ENCODE measurements at places on chromosomes 2 and 18.
A peak's percentile ranks its signal among the peaks of the same experiment; 100 is the strongest.

DNA sequence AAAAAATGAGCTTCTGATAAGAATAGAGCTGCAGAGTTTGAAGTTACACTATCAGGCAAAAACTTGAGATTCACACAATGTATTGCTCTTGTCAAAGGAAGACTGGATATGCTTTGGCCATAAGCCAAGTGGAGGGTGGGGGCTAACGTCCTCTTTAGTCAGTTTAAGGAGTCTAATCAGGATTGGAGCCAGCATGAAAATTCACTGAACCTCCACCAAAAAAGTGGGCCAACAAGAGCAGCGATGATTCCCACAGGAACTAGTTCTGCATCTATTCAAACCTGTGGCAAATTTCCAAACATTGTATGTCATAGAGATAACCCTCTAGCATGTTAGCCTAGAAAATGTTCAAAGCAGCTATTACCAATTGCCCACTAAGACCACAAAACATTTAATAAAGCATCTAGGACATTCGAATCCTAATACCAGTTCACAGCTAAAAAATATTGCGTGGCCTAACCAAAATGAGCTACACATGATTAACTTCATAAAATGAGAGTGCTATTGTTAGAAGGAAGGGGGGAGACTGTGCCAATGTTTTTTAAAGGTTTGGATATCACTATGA lies 43.5 kb upstream of the TMEM247 start:
- no peak for DNase-seq

DNA sequence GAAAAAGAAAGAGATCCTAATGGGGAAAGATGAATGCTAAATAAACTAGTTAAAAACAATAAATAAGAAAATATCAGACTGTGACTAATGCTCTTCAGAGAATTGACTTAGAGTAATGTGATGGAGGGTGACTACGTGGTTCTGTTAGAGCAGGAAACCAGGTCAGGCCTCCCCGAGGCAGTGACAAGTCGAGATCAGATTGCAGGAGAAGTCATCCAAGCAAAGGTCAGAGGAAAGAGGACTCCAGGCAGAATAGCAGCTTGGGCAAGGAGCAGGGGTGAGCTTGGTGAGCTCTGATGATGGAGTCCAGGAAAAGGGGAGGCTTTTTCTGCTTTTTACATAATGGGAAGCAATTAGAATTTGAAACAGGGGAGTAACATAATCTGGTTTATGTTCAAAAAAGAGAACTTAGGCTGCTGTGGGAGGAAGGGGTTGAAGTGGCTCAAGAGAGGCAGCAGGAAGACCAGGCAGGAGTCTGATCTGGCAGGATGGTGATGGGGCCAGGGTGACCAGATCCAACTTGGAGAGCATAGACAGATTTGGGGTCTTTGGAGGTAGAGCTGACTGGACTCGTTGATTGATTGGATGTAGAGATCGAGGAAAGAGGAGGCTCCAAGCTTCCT lies 27.3 kb upstream of the ITGB6 start:
- DNase-seq, result no peak

DNA sequence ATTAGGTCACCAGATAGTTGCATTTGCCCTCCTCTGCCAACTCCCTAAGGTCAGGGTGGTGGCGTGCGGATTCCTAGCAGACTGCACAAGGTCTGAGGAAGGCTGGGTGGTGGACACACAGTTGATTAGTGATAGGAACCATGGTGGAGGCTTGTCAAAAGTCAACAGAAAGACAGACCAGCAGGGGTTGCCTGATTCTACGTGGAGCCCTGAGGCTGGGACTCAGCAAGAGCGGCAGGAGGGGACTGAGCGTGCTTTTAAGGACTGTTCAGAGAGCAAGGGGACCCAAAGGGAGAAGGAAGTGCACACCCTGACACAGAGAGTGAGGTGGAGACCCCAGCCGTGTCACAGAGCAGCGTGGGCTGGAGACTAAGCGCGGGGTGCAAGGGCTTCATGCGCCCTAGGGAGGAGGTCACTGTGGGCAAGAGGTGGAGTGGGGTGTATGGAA lies 513.2 kb downstream of the RNF144A start:
- DNase-seq, result no peak

DNA sequence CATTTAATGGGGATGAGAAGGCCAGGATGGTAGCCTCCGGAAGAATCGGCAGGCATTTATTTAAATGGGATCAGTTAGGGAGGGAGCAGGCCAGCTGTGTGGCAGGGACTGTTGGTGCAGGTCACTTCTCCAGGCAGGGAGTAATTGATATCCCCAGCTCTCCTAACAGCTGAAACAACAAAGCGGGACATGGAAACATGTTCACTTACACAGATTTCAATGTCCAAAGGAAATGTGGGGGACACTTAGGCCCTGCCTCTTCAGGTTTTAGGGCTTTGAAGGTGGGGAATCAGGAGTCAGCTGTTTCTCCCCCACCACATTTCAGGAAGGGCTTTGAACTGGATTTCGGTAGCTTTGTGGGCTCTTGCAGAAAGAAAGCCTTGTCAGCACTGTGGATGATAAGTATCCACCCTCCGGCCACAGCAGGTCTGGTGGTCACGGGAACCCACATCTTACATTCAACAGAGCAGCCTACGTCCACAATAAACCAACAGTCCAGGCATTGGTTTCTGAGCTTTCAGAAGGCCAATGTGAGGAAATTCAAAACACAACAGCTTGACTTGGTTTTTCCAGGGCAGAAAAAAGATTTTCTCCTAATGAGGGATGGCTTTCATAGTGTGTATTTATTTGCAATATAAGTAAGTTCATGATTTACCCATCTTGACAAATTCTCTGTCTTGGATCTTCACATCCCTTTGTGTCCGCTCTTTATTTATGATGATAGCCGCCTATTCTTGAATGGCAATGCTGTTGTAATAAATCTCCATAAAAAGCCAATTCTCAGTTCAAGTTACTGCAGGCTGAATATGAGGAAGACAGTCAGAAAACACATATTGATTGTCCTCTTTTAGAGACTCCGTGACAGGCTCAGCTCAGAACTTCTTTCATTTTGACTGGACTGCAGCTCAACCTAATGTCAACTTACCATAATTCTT lies 96.6 kb upstream of the NRP2 start:
- no peak for DNase-seq

GRCh38 chr2:201642086-201642578 lies 1.2 kb downstream of the TMEM237 start:
- no peak for DNase-seq

DNA sequence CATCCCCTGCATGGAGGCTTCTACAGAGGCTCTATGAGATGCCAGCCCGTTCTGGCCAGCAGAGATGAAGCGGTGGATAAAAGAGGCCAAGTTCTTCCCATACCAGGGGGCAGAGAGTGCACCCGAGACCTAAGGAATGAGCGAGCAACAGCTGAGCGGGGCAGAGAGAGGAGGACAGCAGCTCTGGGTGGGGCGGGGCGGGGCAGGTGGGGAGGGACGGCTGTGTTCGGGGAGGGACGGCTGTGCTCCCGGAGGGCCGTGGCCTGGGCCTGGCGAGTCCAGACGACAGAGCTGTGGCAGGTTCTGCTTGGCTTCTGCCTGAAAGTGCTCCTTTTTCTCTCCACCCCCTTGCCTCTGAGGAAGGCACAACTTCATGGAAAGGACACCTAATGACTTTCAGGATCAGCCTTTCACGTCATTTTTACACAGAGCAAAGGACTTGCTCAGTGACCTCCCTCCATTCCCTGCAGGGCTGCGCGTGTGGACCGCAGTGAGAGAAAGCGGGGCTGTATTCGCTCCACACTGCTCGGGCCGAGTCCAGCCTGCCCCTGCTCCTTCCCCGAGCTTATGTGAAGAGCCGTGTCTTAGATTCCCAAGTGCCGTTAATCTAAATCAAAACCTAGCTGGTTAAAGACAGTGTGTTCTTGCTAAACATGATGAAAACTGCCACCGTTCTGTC lies 232.9 kb downstream of the HDAC4 start:
- peak; percentile 60 for DNase-seq

DNA sequence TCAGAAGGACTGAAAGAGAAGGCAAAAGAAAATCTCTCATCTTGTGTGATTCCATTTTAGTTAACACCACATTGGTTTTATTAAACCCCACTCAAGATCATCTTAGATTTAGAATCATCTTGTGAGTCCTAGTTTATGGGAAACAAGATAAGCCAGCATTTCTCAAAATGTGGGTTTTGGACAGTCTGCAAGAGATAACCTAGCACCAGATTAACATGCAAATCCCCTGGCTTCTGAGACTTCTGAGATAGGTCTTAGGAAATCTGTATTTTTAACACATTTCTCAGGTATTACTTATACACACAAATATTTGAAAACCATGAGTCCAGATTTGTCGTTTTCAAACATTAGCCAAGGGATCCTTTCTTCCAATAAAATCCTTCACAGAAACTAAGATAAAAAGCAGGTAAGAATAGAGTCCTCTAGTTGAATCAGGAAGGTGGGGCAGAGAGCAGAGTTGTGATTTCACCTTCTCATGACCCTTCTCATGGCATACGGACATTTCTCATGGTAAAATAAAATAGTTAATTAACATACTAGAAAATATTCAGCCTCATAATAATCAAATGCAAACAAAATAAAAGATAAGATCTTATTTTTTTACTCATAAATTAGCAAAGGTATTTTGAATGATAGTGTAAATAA lies 287.2 kb upstream of the FN1 start:
- no peak for DNase-seq

DNA sequence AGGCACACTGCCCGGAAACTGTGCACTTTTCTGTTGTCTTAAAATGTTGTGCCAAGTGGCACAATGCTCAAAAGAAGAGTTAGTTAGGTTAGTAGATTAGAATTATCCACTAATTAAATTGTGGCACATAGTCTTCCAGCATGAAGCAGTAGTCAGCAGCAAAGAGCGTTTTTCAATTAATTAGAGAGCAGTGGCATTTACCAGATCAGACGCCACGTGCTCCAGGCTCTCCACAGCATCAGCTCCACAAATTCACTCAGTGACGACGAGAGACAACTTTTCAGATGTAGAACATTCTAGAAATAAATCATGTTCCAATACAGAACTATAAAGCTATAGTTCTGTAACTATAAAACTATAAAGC lies 16.4 kb upstream of the RTTN start:
- DNase-seq, result no peak

- no peak for DNase-seq
These were observed 121.2 kb upstream of the SLC35G4 start for GRCh38 chr18:11488175-11488574.

DNA sequence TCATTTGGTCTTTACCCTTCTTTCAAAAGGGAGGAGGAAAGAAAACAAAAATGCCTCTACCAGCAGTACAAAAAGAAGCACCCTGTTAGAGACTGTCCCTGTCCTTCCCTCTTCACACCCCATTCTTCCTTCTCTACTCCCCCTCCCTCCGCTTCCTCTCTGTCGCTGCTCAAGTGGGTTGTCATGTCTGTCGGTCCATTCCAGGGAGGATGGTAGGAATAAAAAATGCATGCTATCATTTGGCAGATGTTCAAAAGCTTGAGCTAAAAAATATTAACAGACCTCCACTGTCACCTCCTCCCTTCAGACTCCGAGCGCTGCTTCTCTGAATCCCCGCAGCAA lies 482.0 kb downstream of the BCL11A start:
- DNase-seq, result no peak

DNA sequence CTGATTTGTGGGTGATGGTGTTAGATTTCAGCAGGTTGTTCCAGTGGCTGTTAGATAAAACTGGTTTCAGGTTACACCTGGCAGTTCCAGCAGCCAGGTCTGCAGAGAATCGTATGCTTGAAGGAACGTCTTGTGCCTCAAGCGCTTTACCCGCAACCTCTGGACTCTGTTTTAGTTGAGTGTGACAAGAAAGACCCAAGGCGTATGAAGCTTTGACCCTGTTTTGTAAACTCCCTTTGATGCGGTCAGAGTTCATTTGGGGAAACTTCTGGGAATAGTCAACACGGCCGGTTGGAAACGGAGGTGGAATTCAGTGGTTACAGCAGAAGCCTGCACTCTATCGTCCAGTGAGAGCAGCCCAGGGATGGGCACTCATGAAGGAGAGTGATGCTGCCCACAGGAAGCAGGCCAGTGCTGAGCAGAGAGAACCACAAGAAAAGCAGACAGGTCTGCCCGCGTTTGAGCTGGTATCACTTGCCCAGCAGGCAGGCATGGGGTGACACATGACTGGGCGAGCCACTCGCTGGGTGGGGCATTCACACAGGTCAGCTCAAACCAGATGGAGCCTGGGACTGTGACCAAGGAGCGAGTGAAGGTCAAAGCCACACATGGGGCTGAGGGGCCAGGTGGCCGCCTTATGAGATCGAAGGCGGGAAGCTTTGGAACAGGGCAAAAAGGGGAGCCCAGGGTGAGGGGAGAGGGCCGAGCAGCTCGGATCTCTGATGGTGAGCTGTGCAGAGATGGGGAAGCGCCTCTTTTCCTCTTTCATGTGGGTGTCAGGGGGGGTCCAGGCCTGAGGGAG lies 99.6 kb upstream of the MBOAT2 start:
- DNase-seq, result no peak

- DNase-seq, result no peak
These were observed 93.9 kb upstream of the CTDP1 start for GRCh38 chr18:79585395-79586370.

GRCh38 chr2:168145426-168146310 lies 101.7 kb downstream of the STK39 start:
- no peak for DNase-seq

DNA sequence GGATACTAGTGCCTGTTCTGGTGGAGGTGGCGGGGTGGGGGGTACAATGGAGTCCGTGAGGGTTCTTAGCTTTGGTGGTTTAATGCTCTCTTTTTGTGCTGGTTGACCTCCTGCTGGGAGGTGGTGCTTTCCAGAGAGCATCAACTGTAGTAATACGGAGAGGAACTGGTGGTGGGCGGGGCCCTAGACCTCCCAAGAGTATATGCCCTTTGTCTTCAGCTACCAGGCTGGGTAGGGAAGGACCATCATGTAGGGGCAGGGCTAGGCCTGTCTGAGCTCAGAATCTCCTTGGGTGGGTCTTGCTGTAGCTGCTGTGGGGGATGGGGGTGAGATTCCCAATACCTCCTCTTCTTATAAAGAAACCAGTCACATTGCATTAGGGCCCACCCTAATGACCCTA lies 27.1 kb downstream of the CAMKMT start:
- DNase-seq, result no peak

DNA sequence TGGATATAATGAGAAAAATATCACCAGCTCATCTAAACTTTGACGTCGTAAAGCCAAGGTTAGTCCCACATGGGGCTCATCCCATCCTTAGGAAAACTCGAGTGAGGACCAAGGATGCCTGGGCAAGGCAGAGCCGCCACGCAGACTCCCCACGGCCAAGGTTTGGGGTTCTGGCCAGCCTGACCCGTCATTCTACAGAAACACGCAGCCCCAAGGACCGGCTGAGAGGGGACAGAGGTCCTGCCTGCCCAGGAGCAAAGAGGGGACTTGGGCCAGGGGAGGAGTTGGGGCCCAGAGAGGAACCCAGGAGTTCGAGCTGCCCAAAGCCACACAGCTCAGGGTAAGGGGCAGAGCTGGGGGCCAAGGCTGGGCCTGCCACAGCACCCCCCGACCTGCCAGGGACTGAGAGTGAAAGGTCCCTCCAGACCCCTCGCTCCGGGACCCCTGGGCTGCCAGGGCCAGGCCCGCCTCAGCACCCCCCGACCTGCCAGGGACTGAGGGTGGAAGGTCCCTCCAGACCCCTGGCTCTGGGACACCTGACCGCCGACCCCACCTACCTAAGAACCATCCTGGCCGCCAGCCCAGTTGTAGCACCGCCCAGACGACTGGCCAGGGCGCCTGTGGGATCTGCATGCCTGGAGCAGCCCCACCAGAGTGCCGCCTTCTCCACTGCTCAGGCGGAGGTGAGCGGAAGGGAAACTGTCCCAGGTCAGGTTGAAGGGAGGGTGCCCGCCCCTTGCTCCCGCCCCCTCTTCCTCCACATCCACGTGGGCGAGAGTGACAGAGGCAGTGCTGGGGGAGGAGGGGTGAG lies at the start of gene PDCD1:
TSS of gene PDCD1 (minus strand) at position 689 of the 811 bp plus-strand sequence. CDS start at position 633, 56 bp downstream.
- no peak for DNase-seq

GRCh38 chr2:39385172-39385571 lies 51.9 kb downstream of the MAP4K3 start:
- DNase-seq, result no peak

Data from osteocyte (in vitro differentiated cells).